ENCODE measurements at places on chromosomes 1 and 21.

DNA sequence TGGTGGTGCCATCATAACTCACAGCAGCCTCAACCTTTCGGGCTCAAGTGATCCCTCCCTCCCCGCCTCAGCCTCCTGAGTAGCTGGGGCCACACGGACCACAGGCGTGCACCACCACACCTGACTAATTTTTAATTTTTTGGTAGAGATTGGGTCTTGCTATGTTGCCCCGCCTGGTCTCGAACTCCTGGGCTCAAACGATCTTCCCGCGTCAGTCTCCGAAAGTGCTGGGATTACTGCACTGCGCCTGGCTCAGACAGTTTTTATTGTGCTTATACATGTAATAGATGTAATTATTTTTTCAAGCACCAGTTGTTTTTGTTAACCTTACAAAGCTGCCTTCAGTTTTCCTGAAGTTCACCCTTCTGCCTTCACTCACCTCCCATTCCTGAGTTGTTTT is 38.0 kb upstream of the HMGN1 start:
- DNase-seq: no peak

DNA sequence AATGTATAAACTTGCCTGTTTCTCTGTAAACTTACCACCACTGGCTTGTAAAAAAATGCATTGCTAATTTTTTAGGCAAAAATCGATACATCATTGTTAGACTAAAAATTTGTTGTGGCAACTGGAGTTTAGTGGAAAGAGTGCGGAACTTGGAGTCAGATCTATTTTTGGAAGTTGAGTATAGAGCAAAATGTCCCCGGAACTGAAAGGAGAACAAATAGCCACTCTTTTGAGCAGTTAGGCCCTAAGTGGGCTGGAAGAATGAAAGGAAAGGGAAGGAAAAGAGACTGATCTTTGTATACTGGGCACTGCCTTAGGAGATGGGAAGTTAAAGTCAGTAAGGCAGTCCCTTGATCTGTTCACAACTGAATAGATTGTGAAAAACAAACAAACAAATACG is 30.2 kb downstream of the OPTC start:
- DNase-seq: no peak

DNA sequence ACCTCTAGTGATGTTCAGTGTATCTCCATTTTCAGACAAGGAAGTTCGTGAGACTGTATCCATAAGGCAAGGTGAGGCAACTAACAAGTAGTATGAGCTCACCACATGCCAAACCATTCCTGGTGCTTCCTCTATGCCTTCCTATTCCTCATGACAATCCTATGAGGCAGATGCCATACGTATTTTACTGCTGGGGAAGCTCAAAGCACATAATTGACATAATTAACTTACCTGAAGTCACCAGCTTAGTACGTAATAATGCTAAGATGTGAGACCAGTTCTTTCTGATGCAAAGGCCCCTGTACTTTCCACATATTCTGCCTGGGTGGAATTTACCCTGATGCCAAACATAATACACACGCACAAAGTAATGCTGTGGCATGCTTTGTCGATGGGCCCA is 83.6 kb upstream of the NFIA start:
- DNase-seq: no peak

DNA sequence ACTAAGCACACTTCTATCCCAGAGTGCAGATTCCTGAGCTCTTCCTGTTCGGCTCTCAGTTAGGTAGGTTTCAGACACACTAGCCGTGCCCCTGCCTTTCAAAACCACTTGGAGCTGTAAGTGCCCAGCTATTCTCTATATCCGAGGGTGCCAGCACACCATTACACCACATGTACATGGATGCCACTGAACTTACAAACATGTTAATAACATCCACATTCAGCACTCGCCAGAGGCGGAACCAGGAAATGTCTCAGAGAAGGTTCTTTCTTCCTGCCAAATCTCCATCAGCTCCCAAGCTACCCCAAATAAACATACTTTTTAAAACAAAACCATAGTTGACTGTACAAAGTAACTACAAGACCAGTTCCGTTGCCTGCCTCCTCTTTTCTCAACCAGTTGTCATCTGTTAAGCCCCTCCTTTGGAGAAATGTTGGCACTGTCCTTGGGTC is 78.4 kb upstream of the CTTNBP2NL start:
- DNase-seq: no peak

DNA sequence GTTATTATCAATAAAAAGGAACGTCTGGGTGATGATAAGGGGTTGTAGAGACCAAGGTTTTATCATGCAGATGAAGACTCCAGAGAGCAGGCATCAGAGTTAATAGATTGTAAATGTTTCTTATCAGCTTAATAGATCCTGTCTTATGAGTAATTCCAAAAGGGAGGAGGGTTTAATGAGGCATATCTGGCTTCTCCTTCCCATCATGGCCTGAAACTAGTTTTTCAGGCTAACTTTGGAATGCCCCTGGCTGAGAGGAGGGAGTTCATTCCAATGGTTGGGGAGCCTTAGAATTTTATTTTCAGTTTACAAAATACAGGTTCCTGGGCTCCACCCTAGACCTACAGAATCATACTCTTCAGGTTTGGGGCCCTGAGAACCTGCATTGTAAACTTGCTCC is 13.5 kb downstream of the PLA2G2D start:
- DNase-seq: no peak

All from RWPE1 (cell line).